ENCODE measurements at places on chromosomes 6 and 20. TPM values are rescaled to one million over a fixed set of nuclear protein-coding genes. Genes with fewer than 3 reads are reported as not detected.

The C6orf132 gene
- total RNA-seq = 2.2 TPM

DNA sequence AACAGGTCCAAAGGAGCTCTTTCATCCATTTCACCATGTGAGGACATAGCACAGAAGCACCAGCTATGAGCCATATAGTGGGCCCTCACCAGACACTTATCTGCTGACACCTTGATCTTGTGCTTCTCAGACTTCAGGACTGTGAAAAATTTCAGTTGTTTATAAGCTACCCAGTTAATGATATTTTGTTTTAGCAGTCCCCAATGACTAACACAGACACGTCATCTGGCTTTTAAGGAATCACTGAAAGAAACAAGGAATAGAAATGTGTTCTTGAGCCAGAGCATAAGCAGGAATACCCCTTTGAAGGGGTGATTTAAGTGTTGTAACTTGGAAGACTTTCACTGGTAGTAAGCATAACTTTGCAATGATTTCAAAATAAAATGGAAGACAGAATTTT is 214.7 kb upstream of the PTCHD4 start:
- no peaks in the 10 kb centered on the region for H3K4me1 ChIP-seq
- no peaks in the 10 kb centered on the region for H3K36me3 ChIP-seq
- no peaks in the 10 kb centered on the region for H3K27me3 ChIP-seq
- H3K4me3 ChIP-seq = no peak overlapping the region
- H3K27ac ChIP-seq = no peak overlapping the region

DNA sequence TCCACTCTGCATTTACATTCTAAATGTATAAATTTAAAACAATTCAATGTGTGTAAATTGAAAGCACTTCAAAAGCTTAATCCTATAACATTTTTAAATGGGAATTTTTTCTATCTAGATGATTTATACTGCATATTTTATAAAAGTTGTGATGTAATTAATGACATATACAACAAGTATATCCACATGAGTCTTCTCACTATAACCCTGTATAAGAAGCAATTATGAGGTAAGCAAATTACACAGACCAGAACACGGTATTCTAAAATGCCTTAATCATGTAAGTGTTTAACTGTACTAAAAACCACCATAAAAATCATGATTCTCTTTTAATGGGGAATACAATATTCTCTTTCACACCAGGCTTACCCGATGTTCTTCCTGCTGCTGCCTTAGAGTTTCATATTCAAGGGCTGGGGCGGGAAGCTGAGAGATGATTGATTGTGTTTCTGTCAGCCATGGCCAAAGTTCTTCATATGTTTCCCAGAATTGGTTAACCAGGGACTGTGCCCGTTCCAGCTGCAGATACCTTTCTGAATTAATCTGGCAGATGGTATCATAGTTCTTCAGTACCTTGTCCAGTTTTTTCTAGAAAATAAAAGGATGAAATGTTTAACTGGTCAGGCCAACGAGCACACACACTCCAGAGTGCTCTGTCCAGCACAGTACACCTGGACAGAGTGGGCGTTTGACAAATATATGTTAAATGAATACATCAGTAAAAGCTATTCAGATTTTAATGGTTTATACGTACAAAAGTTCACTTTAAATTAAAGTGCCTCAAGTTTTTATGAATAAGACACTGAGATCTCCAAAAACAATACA is 127.4 kb downstream of the DST start:
- H3K4me1 ChIP-seq = peaks cover 28% of the 10 kb centered on the region
- peaks cover 15% of the 10 kb centered on the region for H3K36me3 ChIP-seq
- no peak overlapping the region for H3K4me3 ChIP-seq

GRCh38 chr20:47704746-47705496 is 80.4 kb downstream of the SULF2 start:
- no peak overlapping the region for H3K4me3 ChIP-seq
- no peak overlapping the region for H3K27ac ChIP-seq
- no peak for DNase-seq

DNA sequence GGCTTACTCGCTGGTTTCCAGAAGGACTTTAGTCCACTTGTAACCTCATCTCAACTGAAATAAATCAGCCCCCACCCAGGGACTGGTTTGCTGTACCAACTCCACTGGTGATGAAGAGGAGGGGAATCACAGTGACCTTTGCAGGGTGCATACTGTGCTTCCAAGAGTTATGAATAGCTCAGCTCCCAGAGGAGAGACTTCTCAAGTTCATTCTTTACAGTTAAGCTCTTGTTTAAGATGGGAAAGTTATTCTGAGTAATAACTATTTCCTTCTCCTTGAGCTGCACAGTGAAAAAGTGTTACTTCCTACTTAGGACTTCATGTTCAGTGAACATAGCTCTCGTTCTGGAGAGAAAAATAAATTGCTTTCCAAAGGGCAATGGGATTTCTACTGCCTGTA is 166.5 kb upstream of the ECI2 start:
- DNase-seq = no peak
- H3K4me3 ChIP-seq = no peak overlapping the region
- H3K27me3 ChIP-seq = no peaks in the 10 kb centered on the region
- no peaks in the 10 kb centered on the region for H3K36me3 ChIP-seq

Measured in adrenal gland (tissue), 19 donors.